ENCODE measurements at places on chromosomes 4 and X.

DNA sequence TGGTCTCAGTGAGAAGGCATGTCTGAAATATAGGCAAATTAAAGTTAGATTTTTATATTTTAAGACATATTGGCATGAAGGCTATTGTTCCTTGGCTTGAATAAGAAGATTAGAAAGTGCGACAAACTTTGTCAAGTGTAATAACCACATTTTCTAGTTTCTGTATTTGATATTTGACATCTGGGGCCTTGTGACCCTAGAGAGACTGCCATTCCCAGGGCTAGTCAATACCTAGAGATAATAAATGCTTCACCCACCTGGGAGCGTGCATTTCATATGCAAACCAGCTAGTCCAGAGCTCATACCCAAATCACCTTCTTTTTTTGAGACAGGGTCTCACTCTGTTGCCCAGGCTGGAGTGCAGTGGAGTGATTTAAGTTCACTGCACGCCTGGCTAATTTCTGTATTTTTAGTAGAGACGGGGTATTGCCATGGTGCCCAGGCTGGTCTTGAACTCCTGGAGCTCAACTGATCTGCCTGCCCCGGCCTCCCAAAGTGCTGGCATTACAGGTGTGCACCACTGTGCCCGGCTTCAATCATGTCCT lies 62.6 kb downstream of the COQ2 start:
- DNase-seq = no peak

DNA sequence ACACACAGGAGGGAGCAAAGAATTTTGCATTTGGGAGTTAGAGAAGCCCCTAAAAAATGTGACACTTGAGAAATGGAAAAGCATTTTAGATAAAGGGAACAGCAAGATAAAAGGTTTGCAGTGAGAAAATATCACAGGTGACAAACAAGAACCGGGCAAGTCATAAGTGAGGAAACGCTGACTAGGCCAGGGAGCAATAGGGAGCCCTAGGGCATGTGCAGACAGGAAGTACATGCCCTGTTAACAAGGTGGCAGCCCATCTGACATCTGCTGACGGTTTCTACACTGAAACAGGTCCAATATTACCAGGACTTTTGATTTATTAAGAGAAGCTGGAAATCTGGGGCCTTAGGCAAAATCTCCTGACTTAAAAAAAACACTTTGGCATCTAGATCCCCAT lies 4.0 kb upstream of the IL13RA1 start:
- DNase-seq = no peak

DNA sequence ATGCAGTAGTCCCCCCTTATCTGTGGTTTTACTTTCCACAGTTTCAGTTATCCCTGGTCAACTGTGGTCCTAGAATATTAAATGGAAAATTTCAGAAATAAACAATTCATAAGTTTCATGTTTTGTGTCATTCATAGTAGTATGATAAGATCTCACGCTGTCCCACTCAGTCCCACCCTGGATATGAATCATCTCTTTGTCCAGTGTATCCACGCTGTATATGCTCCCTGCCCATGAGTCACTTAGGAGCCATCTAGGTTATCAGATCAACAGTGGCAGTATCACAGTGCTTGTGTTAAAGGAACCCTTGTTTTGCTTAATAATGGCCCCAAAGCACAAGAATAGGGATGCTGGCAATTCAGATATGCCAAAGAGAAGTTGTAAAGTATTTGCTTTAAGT lies 16.2 kb upstream of the SYTL4 start:
- DNase-seq = no peak

DNA sequence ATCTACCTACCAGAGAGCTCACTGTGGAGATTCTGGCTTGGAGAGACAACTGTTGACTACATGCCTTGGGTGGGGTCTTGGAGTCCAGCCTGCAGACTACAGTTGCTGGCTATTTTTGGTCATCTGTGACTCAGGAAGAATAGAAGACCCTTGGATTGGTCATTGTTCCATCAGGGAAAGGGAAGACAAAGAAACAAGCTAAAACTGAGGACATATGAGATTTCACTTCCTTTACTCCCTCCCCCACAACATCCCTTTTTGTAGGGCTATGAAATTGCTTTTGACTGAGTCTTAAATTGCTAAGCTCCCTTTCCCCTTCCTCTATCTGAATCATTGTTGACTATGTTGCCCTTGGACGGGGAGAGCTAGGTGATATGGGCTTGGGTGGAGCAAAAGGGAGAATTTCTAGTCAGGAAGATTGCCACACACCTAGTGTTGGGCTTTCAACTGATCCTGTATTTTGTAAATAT lies 11.7 kb downstream of the MSN start:
- DNase-seq = no peak

GRCh38 chr4:23929248-23929647 lies 39.4 kb upstream of the PPARGC1A start:
- DNase-seq = no peak

GRCh38 chrX:153226344-153227185 lies 47.5 kb downstream of the MAGEA1 start:
- DNase-seq = no peak

- no peak for DNase-seq
Measured at GRCh38 chr4:110953898-110954297, 331.0 kb upstream of the PITX2 start.
